ACHN (cell line): ENCODE measurements at places on chromosomes 12 and 14.

GRCh38 chr14:28983279-28983678 lies 216.7 kb downstream of the FOXG1 start:
- no peak for DNase-seq

DNA sequence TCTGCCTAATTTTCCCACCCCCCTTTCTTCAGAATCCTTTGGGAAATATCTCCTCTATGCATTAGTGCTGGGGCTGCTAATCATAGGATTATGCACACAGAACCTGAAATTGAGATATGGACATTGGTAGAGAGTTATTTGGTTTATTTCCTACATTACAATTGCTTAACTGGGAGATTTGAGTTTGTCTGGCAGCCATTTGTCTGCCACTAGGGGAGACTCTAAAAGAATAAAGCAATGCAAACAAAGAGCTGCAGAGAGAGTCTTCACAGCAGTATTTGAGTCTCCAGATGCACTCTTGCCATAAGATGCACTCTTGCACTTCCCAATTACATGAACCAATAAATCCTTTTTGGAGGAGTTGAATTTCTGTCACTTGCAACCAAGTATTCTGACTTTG lies 12.0 kb upstream of the PCNX4 start:
- DNase-seq: no peak

DNA sequence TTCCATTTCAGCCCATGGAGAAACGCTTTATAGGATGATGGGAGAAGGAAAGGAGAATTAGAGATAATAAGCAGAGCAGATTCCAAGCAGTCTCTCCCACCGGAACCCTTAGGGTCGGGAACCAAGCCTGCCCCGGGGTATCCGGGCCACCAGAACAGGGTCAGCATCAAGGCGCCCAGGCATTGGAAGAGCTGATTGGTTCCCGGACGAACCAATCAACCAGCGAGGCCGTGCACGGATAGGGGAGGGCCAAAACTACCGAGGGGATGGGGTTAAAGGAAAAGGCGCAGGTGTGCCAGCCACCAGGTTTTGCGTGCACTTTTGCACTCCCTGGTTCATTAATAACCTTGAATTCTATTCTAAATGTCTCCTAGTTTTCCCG lies 1.7 kb downstream of the PPM1H start:
- peak; percentile 64 for DNase-seq

- DNase-seq: no peak
These were observed 6.6 kb upstream of the PCNX4 start for GRCh38 chr14:60085085-60085484.

DNA sequence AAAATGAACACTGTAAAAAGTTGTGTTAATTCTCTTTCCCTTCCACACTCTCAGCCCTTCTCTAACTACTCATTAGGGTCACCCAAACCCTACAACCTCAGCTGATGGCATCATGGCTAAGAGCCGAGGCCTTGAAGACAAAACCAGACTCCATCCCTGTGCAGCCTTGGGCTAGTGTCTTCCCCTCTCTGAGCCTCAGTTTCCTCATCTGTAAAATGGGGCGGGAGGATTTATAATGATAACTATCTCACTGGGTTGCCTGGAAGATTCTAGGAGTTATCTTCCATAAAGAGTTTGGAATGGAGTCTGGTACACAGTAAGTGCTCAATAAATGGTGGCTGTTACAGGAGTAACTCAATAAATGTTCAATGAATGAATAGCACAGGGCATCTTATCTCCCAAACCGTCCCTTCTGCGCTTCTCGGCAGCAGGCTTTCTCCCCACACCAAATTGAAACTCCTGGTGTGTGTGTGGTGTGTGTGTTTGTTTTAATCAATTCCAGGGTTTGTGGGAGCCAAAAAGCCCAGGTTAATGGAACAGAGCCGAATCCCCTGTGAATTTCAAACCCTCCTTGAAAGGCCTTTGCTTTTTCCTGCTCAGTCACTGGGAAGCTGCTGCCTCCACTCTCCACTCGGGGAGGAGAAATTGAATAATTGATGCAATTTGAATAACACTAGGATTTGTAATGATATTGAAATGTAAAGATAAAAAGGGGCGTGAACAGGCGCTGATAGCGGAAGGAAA lies 61.2 kb upstream of the FAM222A start:
- DNase-seq: no peak

DNA sequence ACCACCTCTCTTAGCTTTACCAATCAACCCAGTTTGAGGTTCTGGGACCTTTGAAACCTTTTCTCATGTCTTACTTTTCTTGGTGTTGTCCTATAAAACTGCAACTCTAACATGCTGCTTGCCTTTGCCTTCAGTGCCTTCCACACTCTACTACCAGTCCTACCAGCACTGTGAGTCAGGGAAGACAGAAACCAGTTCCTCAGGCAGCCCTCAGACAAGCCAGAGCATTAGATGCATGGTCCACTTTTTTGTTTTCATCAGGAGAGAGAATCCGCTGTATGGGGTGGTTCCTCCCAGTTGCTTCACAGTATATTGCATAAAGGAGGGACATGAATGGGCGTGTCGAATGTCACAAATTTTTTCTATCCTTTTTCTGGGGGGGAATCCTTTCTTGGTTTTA lies 17.3 kb upstream of the KLRB1 start:
- no peak for DNase-seq

GRCh38 chr14:25132732-25133422 lies 82.9 kb upstream of the STXBP6 start:
- DNase-seq: peak; percentile 42

DNA sequence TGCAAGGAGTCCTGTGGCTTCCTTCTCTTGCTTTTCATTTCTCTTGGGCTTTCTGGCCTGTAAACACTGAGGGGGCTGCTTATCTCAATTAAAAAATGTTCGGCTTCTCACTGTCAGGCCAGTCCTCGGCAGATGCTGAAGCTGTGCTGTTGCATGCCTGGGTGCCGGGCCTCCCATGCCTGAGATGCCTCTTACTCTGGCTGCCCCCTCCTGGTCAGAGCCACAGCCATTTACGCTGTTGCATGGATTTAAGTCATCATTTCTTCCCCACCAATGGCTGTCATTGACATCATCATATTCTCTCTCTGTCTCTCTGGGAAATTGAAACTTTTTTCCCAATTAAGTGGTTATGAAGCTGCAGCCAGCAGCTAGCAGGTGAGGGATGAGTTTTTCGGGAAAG lies 53.7 kb downstream of the FOXN4 start:
- peak; percentile 27 for DNase-seq

DNA sequence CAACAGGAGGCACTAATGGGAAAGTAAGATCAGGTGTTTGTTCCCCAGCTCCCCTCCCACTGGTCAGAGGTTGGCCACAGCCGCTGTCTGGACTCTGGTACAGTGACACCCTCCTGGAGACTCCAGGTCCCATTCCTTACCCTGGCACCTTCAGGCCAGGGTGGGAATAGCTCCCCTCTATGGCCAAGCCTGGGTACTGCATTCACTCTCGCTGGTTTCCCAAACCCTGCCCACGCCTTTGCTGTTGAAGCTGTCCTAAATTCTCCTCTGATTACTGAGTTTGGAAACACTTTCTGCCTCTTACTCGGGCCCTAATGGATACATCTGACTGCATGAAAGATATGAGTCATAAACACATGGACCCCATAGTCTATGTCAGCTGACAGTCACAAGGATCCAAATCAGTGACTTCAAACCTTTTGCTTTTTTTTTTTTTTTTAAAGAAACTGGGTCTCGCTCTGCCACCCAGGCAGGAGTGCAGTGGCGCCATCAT lies 17.9 kb downstream of the HRK start:
- peak; percentile 49 for DNase-seq

DNA sequence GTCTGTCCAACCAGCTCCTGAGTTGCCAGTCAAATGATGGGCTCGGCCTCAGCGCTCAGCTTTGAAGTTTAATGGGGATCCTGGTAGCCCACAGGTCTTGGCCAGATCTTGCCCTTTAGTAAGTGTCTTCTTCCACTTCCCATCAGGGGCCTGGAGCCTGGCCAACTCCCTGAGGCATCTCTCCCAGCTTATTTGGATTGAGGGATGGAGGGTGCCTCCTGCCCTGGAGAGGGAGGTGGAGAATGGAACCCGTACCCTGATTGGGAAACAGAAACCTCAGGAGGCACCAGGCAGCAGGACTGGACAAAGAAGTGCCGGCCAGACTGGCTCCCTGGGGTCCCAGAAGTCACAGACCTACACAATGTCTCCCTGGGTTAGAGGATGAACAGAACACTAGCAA lies 40.5 kb upstream of the LTBP2 start:
- DNase-seq: no peak

DNA sequence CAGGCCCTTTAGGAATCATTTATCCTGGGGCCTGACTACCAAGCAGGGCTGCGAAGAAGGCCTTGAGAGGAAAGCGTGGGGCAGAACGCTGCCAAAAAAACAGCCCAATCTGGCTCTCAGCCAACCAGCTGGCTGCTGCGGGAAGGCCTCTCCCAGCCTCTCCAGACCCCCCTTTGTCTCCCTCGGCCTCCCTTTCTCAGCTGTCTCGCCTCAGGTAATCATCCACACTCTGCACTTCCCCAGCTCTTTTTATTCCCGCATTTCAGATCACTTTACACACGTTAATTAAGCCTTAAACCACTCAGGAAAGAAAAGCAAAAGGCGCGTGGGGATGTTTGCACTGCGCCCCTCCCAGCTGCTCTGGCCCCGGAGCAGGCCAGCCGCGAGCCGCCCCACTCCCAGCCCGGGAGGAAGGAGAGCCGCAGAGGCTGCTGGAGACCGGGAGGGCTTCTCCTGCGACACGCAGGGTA lies 208.2 kb upstream of the FOXN3 start:
- DNase-seq: no peak

DNA sequence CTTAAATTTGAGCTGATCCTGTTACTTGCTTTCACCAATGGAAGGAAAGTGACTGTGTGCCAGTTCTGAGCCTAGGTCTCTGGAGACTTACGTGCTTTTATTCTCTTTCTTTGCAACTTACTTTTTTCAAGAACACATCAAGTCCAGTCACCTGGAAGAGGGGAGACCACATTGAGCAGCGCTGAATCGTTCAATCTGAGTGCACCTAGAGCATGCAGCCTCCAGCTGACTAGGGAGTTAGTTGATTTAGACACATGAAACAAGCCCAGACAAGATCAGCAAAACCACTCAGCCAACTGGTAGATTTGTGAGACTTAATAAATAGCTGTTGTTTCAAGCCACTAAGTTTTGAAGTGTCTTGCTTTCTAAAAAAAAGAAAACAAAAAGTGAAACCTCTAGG lies 1014.8 kb upstream of the FBXO33 start:
- no peak for DNase-seq

- DNase-seq: peak; percentile 76
These were observed 19.6 kb upstream of the LRP1-AS start for GRCh38 chr12:57166971-57167371.

- peak; percentile 23 for DNase-seq
These were observed 179.0 kb downstream of the FOXN3 start for GRCh38 chr14:89237921-89238529.

GRCh38 chr14:82394916-82395315 lies 861.3 kb upstream of the SEL1L start:
- DNase-seq: no peak

- DNase-seq: no peak
These were observed 1.1 kb downstream of the IGF1 start for GRCh38 chr12:102479099-102479885.

GRCh38 chr12:27437839-27438238 lies 8.7 kb upstream of the SMCO2 start:
- no peak for DNase-seq

DNA sequence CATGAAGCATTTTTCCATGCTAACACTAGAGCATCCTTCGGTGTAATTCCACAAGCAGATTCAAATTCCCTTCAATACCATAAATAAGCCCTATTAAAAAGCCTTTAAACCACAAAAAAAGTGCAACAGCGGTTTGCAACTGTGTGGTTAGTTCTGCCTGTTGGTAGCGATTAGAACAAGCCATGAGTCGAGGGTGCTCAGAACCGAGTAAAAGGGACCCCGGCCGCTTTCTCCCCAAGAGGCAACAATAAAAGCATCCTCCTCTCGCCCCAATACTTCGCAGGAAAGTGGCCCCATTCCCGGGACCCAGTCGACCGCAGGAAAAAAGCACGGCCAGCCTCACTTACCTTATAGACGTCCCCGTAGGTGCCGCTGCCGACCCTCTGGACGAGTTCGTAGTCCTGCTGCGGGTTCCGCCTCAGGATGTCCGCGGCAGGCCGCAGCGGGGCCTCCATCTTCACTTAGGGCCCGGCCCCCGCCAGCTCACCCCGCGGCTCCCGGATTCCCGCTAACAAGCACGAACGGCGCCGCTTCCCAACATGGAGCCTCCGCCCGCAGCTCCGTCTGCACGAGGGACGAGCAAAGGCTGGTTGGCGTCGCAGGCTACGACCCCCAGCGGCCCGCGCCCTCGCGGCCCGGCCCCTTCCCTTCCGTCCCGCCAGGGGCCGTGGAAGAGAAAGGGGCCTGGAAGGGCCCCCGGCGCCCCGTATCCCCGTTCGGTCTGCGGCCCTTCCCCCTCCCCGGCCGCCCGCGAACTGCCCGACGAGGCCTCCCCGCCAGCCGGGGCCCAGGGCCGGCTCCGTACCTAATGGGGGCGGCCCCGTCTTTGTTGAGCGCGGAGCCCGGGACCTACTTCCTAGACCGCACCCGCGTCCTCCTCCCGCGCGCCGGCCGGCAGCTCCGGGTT lies 521 bp downstream of the MAP4K5 start:
- DNase-seq: peak; percentile 54

DNA sequence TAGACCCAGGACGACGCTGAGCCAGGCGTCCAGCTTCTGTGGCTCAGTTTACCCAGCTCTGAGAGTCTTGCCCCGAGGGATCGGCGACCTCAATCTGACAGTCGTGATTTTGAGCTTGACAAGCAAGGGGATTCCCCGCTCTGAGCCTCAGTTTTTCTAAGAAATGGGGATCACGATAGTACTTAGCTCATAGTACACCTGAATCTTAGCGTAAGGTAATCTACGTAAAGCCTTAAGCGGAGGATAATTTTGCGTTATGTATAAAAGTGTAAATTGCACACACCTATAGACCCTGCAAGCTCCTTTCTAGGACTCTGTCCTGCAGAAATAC lies 285 bp downstream of the MVK start:
- DNase-seq: peak; percentile 16

DNA sequence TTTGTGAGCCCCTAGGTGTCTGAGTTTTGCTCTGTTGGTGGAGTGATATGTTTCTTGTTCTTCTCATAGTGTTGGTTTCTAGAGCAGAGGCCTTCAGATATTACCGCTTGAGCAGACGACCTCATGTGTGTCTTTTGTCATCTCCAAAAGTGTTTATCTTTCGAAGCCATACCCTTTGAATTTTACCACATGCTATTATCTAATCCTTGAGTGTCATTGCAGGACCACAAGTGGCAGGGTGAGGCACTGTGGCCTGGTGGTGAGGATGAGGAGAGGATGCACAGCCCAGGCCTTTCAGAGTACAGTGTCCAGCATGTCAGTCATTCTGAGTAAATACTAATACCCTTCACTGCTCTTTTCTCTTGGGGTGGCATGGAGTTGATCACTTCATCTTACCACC lies 57.2 kb upstream of the CISTR start:
- DNase-seq: no peak

GRCh38 chr14:47240748-47241437 lies 434.5 kb downstream of the MDGA2 start:
- DNase-seq: no peak

- DNase-seq: no peak
These were observed 145.2 kb upstream of the BTG1 start for GRCh38 chr12:92290886-92291285.

- DNase-seq: no peak
These were observed 11.4 kb downstream of the CLECL1 start for GRCh38 chr12:9721394-9722092.

GRCh38 chr12:124827588-124828184 lies 36.0 kb downstream of the SCARB1 start:
- no peak for DNase-seq

GRCh38 chr12:66945189-66945817 lies 266.4 kb upstream of the GRIP1 start:
- DNase-seq: no peak
